CD8-positive, alpha-beta memory T cell (primary cell): ENCODE measurements at places on chromosomes 4 and X.

DNA sequence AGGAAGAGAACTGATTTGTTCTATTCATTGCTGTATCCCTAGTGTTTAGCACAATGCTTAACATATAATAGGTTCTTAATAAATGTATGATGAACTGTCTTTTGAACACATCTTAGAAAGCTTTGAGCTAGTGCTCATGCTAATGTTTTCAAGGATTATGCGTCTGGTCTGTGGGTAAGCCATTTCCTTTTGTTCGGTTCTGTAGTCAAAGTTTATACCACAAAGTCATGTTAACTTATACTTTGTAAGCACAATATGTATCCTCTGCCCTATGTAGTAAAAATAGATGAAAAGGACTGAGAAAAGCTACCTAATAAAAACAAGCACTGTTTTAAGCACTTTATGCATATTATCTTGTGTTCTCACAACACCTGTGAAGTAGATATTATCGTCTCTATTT lies 301.9 kb downstream of the GLUD2 start:
- DNase-seq, result no peak

GRCh38 chr4:82213485-82214417 lies 160.0 kb downstream of the HNRNPD start:
- DNase-seq, result peak; percentile 66

DNA sequence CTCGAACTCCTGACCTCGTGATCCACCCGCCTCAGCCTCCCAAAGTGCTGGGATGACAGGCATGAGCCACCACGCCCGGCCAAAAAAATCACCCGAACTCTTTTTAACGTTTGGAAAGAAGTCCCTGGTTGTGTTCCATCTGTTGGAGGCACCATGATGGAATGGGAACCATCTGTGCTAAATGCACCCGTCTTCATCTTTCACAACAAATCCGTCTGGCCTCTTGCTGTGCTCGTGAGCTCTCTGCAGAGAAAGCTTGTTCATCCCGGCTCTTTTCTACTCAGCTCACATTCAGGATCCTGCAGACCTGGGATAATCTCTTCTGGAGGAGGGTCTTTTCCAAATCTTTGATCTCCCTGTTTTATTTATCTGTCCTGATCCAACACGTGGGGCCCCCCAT lies 188.8 kb downstream of the CRLF2 start:
- DNase-seq, result no peak

DNA sequence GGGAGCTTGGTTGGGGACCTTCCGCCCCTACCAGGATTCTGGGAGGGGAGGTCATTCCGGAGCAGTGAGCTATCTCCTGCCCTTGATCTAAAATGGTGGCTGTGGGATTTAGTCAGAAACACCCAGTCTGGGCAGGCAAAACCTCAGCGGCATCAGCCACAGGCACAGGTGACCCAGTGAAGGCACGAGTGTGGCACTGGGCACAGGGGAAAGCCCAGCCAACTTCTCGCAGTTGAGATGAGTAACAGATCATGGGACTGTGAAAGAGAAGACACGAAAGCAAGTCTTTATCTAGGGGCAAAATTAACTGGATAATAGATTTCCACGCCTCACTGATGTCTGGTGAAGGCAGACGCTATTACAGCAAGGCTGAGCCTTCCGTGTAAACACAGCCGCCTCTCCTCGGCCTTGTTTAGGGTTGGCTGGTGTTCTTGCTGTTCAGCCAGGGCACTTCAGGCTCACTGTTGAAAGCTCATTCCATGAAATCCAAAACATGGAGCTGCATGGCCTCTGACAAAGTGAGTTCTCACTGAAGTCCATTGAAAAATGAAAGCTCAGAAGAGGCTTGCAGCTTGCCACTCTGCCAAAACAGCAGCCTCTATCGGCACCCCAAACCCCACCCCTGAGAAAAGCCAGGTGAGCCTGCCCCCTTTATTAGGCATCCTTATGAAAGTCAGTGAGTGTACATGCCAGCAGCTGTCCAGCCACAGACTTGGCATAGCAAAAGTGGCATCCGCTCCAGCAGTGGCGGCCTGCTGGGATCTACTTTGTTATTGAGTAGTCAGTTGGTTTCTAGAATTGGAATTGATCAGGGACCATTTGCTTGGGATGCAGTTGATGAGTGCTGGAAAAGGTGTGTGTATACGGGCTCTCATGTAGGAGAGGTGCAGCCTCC lies 102.3 kb upstream of the MTM1 start:
- DNase-seq, result no peak

GRCh38 chr4:184232202-184232601 lies 14.5 kb upstream of the ENPP6 start:
- DNase-seq, result no peak

DNA sequence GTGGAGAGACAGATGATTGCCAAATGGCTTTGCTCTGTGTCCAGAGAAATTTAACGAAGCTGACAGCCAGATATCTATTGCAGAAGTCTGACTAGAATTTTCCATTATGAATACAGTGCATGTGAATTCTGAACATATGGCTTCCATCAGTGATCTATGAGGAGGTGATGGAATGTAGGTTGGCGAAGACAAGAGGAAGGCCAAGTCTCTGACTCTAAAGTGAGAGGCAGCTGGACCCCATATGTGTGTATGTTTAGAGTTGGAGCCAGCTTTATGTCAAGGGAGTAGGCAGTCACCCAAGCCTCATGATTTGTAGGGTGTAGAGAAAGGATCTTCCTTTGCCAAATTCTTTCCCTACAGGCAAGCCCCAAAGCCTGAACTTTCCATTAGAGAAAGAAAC lies 76.2 kb upstream of the TEX13D start:
- no peak for DNase-seq

DNA sequence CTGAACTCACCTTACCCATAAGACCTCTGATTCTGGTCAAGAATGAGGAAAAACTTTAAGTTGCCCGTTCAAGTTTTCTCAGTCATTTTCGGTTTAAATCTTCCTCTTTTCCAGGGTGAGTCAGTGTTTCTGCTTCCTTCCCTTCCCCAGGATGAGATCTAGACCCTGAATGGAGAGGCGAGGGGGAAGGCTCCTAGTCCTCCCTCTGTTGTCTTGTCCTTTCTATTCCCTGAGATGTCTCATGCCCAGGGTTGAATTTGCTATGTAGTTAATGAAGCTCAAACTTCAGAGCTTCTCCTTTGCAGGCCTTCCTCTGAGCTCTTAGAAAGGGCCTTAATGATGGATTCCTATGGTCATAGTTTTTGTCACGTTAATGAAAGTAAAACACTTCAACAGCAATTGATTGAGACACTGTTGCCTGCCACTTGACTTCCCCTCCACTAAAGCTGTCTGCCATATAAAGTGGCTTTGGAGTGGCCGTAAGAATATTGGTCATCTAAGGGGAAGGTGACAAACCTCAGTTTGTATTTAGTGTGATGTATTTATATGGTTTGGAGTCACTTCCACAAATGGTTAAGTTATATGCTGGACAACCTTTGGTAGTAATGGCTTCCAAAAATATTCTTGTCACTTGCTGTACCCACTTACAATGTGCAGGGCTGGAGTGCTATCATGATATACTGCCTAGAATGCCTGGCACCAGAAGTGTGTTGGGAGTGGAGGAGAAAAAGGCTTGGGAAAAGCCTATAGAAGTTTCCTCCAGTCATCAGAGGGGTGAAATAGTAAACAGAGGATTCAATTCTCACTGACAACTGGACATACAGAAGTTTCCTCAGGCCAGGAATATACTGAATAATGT lies 24.3 kb upstream of the GPRIN3 start:
- no peak for DNase-seq

DNA sequence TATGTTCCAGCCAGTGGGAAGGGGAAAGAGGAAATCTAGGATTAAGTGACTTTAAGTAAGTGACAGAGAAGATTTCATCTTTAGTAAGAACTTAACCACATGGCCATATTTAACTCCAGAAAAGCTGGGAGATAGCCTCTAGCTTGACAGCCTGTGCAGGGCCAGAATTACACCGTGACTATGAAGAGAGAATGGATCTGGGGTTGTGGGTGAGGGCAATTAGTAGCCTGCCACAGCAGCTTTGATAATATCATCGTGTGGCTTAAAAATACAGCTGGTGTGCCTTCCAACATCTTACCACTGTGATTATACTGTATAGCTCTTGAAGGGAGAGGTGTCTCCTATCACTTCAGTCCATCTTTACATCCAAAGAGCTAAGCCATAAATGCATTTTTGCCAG lies 57.6 kb upstream of the TBC1D9 start:
- DNase-seq, result no peak

- DNase-seq, result no peak
Observed at GRCh38 chrX:153494061-153494460, 719 bp upstream of the BGN start.
